ENCODE measurements at places on chromosomes 11 and 22.

- peak; percentile 22 for DNase-seq
These were observed 56.6 kb downstream of the LMO2 start for GRCh38 chr11:33835143-33835878.

- peak; percentile 26 for DNase-seq
These were observed 536 bp downstream of the YWHAH start for GRCh38 chr22:31944700-31945442.

GRCh38 chr11:17521106-17521900, 22.9 kb downstream of the USH1C start:
- no peak for DNase-seq

- DNase-seq = no peak
These were observed 60.3 kb downstream of the ATXN10 start for GRCh38 chr22:45731798-45732495.

DNA sequence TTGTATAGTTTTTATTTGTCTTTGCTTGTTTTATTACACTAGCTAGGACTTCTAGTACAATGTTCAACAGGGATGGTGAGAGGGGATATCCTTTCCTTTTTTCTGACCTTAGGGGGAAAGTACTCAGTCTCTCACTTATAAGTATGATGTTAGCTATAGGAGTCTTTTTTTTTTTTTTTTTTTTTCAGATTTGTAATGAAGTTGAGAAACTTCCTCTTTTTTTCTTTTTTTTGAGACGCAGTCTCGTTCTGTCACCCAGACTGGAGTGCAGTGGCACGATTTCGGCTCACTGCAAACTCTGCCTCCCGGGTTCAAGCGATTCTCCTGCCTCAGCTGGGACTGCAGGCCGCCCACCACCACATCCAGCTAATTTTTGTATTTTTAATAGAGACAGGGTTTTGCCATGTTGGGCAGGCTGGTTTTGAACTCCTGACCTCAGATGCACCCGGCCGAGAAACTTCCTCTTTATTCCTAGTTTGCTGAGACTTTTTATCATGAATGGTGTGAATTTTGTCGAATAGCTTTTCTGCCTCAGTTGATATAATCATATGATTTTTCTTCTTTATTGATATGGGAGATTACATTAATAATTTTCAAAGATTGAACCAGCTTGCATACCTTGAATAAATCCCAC, 10.9 kb downstream of the TRIM22 start:
- DNase-seq = no peak

- DNase-seq = no peak
These were observed 63.8 kb downstream of the MPPED1 start for GRCh38 chr22:43475549-43476076.

GRCh38 chr22:50245214-50246072, 620 bp upstream of the TUBGCP6 start:
- DNase-seq = no peak

- no peak for DNase-seq
These were observed 30.1 kb downstream of the ST14 start for GRCh38 chr11:130189492-130190210.

DNA sequence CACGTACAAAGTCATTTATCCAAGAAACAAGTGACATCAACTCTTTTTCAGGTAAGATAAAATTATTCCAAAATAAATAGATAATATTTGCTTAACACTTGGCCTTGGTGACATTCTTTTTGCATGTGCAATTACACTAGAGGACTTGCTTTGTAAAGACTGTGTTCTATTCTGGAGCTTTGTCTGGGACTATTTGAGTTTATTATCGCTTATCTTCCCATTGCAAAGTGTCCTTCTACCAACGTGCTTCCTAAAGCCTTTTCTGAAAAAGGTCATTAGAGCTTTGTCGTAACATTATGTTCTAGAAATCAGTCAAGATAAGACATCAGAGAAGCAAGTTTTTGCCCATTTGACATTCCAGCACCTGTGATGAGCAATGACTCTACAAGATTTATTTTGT, 78.3 kb upstream of the MYO18B start:
- no peak for DNase-seq

- DNase-seq = no peak
These were observed 1.3 kb downstream of the RBM4B start for GRCh38 chr11:66676282-66676919.

GRCh38 chr11:106717222-106717621, 301.1 kb downstream of the GUCY1A2 start:
- no peak for DNase-seq

- DNase-seq = no peak
These were observed 25.0 kb downstream of the MN1 start for GRCh38 chr22:27776650-27776958.

GRCh38 chr11:30481330-30481729, 104.8 kb downstream of the MPPED2 start:
- no peak for DNase-seq

- DNase-seq = no peak
These were observed 243.2 kb downstream of the CASP12 start for GRCh38 chr11:104655066-104655465.

- no peak for DNase-seq
These were observed 4.4 kb downstream of the SCARF2 start for GRCh38 chr22:20433191-20433590.

DNA sequence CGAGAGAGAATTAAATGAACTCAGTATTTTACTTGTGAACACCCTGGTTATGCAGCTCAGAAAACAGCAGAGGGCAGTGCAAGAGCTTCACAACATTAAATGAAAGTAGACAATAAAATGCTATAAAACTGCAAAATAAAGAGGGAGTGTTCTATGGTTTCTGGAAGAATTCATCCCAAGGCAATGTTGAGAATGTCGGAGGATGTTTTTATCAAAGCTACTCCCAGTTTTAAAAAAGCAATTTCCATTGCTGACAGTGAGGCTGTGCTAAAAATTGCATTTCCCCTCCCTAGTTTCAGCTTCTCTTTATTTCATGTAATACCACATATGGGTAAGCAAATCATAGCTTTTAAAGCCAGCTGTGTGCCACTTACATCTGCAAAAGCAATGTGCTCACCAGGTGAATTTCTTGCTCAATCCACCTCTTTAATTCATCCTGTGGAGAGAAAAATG, 296.8 kb downstream of the RAB38 start:
- DNase-seq = no peak

DNA sequence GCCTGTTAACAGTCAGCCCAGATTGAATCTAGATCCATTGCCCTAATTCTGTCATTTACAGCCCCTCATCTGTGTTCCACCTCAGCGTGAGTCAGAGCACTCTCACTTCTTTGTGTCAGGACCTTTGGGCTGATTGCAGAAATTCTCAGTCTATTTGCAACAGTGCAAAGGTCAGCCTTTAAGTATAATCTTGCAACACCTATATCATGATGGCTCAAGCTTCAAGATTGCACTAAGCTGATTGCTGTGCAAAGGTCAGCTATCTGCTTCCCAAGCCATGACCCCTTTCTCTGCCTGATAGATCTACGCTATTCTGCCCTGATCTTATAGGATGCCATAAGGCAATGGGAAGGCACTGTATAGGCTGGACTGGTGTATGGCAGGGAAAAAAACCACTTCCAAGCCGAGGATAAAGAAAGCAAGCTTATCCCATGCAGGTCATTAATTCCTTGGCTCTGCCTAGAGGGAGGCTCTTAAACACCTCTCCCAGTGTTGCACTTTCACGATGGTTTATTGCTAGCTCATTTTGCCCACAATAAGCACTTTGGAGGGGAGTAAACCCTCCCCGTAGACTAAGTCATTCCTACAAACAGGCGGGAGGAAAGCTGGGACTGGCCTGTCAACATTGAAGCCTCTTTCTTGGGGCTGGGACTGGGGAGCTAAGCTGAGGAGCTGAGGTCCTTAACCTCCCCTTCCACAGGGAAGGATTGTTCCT, 100.6 kb downstream of the RRAS2 start:
- DNase-seq = no peak

DNA sequence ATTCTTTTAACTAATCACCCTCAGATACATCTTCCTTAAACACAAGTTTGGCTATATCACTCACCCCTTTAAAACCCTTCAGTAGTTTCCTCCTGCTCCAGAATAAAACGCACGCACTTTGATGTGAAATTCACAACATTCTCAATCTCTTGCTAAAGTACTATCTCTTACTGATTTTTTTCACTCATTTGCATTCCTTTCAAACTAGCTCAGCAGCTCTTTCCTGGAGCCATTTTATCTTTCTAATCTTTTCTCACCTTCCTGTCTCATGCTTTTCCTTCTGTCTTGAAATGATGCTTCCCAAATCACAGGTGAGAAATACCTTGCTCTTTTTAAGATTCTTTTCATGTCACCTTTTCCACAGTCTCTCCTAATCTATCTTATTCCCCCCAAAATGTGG, 1074.4 kb downstream of the DLG2 start:
- no peak for DNase-seq

- DNase-seq = no peak
These were observed 54.2 kb upstream of the AMPD3 start for GRCh38 chr11:10400856-10401255.

DNA sequence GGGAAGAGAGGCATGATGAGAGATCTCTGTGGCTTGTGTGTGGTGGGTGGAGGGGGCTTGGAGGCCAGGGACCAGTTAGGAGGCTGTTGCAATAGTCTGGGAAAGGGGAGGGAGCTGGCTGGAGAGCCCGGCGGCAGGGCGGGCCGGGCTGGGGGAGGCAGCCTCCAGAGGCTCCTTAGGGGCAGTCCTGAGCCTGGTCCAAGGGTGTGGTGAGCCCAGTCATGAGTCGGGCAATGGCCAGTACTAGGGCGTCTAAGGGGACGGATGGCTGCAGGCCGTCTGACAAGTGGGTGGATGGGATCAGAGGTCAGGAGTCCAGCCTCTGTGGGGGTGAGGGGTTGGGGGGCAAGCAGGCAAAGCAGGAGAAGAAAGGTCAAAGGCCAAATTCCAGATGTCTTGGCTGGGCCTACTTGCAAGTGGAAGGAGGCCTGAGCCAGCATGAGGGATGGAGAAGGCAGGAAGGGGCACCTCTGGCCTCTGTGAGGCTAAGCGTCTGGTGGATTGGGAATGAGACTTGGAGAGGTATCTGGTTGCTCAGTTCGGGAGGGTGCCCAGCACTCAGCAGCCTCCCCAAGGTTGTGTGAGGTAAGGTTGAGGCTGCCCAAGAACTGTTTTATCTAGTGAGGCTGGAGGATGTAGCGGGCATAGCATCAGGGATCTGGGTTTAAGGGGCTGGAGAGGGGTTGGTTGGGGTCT, 6.0 kb upstream of the CD248 start:
- no peak for DNase-seq

DNA sequence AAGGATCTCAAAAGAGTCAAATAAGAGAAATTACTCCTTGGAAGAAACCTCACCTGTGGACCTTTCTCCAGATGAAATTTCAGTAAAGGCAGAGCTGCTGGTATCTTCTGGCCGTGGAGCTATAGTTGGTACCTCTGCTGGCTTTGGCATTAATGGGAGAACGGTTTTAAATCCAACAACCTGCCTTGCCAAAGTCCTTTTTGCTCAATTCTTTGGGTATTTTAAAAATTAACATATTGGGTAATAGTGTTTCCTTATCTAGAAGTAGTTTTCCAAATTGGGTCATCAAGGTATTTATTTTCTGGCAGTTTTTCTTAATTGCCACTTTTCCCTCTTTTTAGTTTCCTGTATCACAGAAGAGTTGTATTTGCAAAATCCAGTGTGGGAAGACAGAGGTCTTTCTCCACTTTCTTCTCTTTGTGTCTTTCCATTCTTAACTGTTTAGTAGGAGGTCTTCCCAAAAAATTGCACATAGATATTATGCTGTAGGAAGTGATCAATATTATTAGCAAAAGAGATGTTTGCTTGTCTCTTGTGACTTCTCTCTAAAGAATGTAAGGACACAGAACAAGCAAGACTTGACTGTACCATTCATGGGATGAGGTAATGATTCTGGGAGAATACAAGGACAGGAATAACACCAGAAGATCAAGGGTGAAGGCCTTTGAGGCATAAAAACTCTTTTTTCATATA, at the start of gene SAA4:
SAA4 (minus strand) TSS at position 139 of the 693 bp plus-strand sequence. CDS start 876 bp downstream, outside the sequence.
- no peak for DNase-seq

DNA sequence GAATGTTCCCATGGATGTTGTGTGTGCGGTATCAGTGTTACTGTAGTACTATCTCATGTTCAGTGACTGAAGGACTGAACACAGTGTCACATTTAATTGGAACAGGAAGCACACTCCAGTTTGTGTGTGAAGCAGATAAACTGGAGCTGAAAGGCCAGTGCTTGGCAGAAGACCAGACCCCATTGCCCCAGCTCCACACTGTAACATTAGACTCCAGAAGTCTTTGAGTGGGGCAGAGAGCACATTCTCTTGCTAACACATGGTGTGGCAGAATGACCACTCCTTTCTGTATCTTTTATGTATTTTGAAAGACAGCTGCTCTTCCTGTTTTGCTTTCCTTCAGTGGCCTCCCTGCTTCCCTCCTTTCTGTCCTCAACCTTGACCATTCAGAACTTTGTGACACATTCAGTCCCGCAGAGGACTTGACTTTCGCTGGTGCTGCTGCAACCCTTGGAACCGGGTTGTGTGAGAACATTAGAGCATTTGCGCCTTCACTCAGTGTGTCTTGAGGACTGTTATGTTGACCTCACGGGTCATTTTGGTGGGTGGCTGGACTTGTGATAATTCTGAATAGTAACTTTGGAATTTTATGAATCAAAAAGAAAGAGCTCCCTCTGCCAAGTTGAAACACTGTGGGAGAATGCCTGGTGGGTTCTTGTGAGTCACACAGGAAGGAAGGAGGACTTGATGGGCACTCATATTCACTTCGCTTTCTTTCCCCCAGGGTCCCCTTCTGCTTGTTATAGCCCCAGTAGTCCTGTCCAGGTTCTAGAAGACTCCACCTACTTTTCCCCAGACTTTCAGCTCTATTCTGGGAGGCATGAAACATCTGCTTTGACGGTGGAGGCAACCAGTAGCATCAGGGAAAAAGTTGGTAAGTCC, 26.4 kb downstream of the AMOTL1 start:
- no peak for DNase-seq

DNA sequence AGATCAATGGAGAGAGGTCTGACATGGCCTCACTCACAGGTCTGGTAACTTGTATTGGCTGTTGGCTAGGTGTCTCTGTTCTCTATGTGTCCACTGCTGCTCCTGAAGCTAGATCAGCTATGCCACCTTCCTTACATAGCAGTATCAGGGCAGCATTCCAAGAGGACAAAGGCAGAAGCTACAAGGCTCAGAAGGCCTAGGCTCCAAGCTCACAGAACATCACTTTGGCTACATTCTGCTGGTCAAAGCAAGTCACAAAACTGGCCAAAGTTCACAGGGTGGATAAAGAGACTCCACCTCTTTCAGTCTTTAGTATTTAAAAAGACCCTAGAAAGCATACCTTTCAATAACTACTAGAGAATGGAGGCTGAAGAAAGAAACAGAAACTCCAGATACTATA, 4.1 kb downstream of the SLC5A12 start:
- no peak for DNase-seq

Measured in CD8-positive, alpha-beta T cell (primary cell).